Tibial artery (tissue), 4 donors: ENCODE measurements at places on chromosomes 6 and 20.

- no peak for DNase-seq
Measured at GRCh38 chr20:4781637-4782377, 60.1 kb downstream of the PRND start.

DNA sequence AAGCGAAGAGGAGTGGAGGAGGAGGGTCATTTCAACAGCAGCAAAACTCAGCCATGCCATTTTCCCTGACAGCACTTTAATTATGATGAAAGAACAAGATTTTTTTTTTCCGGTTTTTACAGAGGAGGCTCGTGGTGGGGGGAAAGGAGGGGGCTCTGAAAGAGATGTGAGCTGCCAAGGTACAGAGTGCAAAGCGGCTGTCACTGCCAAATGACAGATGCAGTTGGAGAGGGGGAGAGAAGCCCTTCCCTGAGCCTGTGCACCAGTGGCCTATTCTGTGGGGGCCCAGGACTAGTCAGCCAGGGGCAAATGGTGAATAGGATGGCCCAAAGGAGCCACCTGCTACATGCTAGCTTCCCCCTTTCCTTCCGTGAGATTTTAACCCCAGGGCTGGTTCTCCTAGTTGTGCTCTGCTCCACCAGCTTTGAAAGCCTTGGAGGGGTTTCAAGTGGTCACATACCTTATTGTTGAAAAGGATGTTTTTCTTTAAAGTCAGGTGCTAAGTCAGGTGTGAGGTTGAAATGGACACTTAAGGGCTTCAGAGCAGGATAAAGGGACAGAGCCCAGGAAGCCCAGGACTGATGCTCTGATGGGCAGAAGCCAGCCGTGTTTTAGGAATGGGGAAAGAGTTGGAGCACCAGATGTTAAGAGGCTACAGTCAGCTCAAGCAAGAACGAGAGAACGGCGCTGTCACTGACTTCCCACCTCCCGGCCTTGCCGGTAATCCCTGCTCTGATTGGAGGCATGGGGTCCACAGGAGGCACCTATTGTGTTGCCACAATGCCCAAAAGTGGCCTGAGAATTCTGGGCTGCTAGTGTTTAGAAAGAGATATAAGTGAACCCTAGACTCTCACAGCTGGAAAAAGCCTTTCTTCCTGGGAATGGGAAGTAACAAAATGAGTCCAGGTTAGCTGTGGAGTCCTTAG, 24.8 kb downstream of the GNAS start:
- DNase-seq, result no peak

DNA sequence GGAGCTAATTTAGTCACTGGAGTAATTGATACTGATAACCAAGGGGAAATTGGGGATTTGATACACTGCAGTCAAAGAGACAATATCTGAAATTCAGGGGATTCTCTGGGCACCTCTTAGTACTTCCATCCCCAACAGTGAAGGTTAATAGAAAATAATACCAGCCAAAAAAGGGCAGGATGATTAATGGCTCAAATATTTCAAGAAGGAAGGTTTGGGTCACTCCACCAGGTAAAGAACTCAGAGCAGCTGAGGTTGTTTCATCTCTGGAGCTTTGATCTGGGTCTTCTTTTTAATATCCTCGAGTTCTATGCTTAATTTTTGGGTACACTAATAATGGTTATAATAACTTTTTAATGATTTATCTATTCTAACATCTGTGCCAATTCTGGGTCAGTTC, 70.8 kb downstream of the CDKAL1 start:
- no peak for DNase-seq

DNA sequence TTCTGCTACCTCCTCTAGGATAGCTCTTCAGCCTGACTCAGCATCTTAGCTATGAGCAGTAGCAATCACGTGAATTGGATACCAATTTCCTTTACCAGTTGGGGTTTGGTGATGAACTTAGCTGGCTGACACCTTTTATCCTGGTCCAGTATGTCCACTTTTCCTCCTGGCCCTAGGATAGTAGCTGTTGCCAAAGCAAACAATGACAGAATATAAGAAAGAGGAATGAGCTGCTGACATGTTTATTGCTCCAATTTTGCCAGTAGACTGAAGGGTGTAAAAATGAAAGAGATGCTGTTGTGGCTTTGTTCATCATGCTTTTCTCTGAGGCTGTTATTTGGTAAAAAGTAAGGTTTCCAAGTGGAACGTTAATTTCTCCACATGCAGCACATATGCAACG, 168.3 kb upstream of the JAG1 start:
- DNase-seq, result no peak

GRCh38 chr20:58777657-58778056, 73.0 kb downstream of the GNAS-AS1 start:
- DNase-seq, result no peak
